ENCODE measurements at places on chromosomes 4 and X.

- no peak for DNase-seq
These were observed 1034.3 kb downstream of the STIM2 start for GRCh38 chr4:27894951-27895350.

DNA sequence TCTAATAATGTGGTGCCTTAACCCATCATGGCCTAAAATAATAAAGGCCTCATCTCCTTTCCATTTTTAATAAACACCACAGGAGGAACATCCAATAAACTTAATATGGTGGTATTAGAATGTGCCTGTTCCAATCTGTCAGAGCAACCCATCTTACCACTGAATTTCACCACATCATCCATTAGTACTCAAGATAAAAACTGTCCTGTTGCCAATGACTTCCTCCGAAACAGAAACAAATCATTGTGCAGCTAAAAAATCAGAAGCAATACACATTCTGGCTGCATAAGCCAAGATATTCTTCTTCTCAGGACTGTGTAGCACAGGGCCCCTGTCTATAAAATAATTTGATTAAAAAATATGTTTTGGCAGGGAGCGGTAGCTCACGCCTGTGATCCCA is 18.5 kb downstream of the TLR10 start:
- DNase-seq = no peak

- peak; percentile 68 for DNase-seq
These were observed 166.6 kb downstream of the DKK2 start for GRCh38 chr4:106869551-106869950.

GRCh38 chr4:24328711-24329110 is 255.6 kb downstream of the DHX15 start:
- no peak for DNase-seq

- peak; percentile 47 for DNase-seq
These were observed 28.4 kb upstream of the TNIP3 start for GRCh38 chr4:121192480-121192879.

DNA sequence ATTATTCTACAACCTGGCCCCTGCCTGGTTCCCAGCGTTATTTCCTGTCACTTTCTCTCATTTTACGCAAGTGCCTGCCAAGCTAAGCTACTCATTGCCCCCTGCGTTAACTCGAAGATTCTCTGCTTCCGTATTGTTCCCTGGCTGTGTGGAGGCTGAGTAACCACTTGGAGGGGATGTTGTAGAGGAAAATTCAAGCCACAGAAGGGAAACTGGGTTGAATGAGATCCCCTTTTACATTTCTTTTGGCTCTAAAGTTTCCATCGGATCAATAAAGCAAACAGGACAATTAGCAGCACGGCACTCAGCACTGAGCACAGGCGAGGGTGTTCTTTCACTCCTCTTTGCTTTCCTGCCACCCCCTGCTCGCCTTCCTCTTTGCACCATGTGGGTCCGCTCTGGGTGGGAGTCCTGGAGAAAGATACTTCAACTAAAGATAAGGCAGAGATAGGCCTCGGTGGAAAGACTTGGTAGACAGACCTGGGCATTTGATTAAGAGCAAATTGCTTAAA is 4.2 kb upstream of the TMSB4X start:
- DNase-seq = peak; percentile 65

DNA sequence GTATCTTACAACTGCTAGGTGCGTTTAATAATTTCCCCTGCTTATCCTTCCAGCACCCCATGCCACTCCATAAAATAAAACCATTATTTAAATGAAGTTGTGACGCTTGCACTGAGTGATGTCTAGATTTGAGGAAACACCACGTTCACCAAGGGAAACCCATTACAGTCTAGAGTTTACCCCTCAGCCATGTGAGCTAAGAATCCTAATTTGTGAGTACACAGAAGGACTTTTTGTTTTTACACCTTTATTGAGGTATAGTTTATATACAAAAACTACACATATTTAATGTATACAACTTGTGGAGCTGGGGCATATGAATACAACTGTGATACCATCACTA is 326.8 kb downstream of the RAPGEF2 start:
- DNase-seq = no peak

DNA sequence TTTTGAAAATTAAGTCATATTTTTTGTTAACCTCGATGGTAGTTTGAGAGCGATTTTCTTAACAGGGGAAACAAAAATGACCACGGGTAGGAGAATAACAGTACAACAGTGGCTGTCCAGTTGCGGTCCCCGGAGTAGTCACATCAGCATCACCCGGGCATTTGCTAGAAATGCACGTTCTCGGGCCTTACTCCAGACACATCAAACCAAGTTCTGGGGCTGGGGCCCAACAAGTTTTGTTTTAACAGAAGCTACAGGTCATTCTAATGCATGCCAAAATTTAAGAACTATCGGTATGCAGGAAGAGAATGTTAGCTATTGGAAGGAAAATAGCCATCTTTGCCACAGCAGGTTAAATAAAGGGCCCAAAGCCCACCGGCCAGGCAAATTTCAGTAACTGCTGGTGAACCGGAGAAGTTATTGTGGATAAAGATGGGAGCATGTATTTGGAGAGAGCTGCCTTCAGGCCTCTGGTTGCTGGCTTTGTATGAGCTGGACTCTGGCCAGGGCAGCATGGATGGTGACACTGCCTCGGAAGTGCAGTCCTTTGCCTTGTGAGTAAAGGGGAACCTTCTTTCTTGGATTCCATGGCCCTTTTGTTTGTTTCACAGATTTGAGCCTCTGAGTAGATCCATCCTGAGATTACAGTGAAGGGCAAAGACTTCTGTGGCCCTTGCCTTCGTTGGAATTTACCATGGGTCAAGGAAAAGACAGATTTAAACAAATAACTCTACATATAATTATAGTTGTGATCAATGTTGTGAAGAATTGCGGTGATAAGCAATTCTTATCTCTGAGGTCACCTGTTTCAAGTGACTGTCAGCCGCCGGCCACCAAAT is 62.1 kb downstream of the TBC1D14 start:
- no peak for DNase-seq

All from fibroblast of skin of abdomen (primary cell).